ENCODE measurements at places on chromosomes 3 and 15. TPM values are rescaled to one million over a fixed set of nuclear protein-coding genes. Genes with fewer than 3 reads are reported as not detected.

Gene RASL12
- 28.4 TPM for polyA plus RNA-seq

Gene LMAN1L
- not detected for polyA plus RNA-seq

Gene ZNF385D
- polyA plus RNA-seq: 11.8 TPM

Gene CCDC13
- polyA plus RNA-seq: 2.8 TPM

Gene ARHGEF26
- 2.9 TPM for polyA plus RNA-seq

Gene GHRL
- polyA plus RNA-seq: 1.4 TPM

Gene CCR1
- not detected for polyA plus RNA-seq

Gene LRRC34
- 6.9 TPM for polyA plus RNA-seq

Gene ACTC1
- polyA plus RNA-seq: 12,075 TPM

Gene LYZL4
- polyA plus RNA-seq: 4.9 TPM

Gene LINGO1
- 75.4 TPM for polyA plus RNA-seq

Gene FOXB1
- not detected for polyA plus RNA-seq

Gene CPLX3
- polyA plus RNA-seq: not detected

Gene GREM1
- 0.49 TPM for polyA plus RNA-seq

Gene TMCO5A
- not detected for polyA plus RNA-seq
